ENCODE measurements at places on chromosomes 3 and 15.

DNA sequence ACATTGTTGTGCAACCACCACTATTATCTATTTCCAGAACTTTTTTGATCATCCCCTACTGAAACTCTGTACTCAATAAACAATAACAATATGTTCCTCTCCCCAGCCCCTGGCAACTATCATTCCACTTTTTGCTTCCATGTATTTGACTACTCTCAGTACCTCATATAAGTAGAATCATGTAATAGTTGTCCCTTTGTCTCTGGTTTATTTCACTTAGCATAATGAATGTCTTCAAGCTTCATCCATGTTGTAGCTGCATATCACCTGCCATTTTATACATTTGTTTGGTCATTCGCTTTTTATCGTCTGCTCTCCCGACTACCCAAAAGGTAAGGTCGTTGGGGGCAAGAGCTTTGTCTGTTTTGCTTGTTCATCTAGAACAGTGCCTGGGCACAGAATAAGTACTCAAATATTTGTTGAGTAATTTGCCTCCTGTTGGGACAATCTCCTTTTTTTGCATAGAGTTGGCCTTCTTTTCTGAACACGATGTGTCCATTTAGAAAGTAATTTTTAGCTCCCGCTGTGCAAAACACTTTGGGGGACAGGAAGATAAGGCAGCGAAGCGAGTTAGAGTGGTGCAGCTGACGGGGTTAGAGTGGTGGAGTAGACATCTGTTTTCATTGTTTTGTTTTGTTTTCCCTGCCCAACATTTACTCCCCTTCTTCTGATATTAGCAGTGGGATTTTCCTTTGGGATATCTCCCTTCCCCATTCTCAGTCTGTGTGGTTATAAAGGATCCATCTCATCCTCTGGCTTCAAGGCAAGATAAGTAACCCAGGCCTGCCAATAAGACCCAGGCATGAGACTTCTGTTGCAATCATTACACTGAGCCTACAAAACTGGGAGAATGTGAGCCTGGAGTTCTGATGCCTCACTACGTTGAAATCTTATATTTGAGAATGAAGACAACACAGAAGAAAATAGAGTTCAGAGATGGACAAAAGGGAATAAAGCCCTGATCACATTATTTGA lies 83.4 kb upstream of the RNU6-1 start:
- peak; percentile 96 for DNase-seq

GRCh38 chr3:15823092-15823491 lies 25.3 kb upstream of the ANKRD28 start:
- DNase-seq, result no peak

- DNase-seq, result no peak
These were observed 1071.9 kb downstream of the IGSF11 start for GRCh38 chr3:117962750-117963149.

DNA sequence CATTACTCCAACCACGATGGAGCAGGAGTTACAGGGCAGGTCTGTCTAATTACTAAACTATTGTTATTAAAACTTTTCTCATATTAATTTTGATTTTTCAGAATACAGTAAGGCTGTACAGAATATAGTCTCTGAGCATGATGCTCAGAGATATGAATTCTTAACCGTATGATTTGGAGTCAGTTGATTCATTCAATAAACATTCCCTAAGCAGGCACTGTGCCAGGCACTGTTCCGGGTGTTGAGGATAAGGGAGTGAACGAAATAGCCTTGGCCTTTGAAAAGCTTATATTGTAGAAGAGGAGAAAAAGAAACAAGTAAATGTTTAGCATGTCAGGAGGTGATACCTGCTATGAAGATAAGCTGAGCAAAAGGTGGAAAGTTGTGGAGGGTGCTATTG lies 187.3 kb downstream of the KCNAB1 start:
- DNase-seq, result no peak

- no peak for DNase-seq
These were observed 489.7 kb downstream of the MAGI1 start for GRCh38 chr3:65548848-65549625.

DNA sequence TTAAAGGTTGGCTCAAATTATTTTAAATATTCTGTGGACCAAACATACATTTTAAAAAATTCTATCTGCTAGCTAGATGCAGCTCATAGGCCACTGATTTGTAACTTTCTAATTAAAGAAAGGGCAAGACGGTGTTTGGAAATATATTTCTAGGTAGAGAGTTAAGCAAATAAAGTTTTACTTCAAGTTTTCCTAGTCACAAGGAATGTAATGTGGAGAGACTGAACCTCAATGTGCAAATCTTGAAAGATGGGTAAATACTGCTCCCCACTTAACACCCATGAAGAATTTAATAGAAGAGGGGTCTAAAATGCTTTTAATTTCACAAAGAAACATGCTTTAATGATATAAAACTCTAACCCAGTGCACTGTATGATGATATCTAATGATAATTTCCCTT lies 175.2 kb downstream of the TIGIT start:
- DNase-seq, result no peak
